AG09319 (cell line): ENCODE measurements at places on chromosomes 2 and 18.

- DNase-seq = peak; percentile 95
These were observed 13.7 kb downstream of the HS6ST1 start for GRCh38 chr2:128304715-128305554.

- DNase-seq = no peak
These were observed 11.4 kb downstream of the MYO5B start for GRCh38 chr18:50183556-50183955.

- DNase-seq = no peak
These were observed 222.3 kb downstream of the ALK start for GRCh38 chr2:29699045-29699444.

DNA sequence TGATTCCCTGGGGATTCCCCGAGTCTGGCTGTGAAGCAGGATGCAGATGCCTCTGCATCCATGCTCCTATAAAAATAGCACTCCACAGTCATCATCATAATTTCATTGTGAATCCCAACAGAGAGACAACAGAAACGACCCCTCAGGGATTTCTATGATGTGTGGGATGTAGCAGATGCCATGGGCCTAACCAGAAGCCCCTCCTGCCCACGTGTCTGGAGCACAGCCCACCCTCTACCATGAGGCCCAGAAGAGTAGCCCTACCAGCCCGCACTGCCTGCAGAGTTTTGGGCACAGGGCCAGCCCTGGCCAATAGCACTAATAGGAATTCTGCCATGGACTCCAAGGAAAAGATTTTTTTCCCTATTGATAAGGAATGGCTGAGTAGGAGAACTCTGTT, 66.6 kb downstream of the GYPC start:
- no peak for DNase-seq

DNA sequence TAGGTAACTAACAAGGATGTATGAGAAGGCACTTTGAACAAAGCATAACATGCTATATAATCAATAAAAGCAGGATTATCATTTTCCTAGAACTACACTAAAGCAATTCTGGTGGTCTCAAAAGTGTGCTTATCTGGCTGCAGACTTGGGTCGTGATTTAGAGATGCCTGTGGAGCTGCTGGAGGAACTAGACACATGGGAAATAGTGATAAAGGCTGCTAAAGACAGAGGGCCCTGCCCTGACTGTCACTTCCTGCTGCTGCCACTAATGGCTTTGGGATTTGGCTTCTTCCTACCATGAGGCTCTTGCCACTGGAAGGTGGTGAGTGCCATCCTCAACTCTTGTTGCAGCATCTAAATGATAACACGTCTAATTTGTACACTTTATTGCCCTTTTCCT, 22.5 kb downstream of the TMEM178A start:
- no peak for DNase-seq

DNA sequence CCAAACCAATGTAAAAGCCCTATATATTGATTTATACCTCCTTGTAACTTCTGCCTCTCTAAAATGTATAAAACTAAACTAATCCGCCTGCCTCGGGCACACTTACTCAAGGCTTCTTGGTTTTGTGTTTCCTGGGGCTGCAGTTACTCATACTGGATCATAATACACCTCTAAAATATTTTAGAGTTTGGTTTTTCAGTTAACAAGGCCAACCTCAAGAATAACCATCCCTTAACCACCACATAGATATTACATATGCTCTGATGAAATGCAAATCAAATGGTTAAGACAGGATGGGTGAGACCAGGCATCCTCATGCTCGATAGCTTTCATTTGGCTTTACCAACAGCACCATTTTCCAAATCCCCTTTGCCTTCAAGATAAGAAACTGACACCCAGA, 46.4 kb downstream of the UXS1 start:
- no peak for DNase-seq

- DNase-seq = no peak
These were observed 3.4 kb downstream of the ZEB2 start for GRCh38 chr2:144516411-144516980.

- no peak for DNase-seq
These were observed 46.0 kb downstream of the PLEKHA3 start for GRCh38 chr2:178526256-178526655.

DNA sequence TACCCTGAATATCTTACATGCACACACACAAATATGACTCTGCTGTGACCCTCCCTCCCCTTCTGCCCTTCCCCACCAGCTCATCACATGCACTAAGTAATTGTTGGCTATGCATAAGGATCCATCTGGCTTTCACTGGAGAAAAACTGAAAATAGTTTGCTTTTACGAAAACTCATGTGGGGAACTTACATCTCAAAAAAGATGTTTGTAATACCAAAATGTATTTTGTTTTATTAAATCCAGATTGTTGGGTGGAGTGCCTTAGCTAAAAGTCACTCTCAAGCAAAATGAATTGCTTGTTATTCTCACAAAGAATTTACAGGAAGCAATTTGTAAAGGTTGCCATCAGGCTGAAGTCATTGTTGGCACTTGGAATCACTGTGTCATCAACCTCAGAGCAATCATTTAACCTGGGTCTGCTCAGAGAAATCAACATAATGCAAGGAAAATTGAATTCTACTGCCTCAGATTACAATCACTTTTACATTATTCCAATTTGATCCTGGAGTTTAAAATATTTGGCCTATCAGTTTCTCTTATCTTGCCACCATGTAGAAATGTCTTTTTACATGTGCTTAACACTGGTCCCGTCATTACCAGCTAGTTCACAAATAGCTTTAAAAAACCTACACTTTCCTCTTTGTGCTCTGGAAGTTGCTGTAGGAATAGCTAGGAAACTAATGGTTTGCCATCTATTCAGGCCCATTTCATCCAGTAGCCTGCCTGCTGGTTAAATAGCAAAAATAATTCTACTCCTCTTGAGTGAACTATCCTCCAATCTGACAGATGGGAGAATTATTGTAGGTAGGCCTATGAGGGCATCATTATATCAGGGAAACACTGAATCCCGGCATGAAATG, 90.3 kb upstream of the TMEM17 start:
- DNase-seq = peak; percentile 89

DNA sequence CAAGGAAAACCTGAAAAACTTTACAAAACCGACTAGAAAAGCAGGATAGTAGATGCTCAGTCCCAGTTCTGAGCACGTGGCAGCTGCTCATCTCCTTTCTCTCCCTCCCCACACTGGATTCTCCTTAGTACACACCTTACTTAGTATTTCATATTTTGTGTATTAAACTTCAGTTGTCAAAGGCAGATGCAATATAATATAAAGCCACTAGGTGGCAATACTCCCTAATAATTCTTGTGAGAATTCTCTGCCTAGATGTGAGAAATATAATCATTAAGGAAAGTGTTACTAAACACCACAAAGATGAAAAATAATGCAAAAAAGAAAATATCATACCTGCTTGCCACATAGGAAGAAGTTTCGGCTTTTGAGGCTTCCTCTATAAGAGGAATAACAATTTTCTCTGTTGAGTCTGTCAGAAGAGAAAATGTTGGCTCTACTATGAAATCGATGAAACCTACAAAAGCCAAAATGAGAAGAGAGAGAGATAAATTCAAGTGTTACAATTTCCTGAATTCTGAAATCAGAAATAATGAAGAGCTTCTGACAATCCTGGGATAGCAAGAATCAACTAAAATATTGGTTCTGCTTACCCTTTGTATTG, 200.6 kb downstream of the PPP1R1C start:
- no peak for DNase-seq

DNA sequence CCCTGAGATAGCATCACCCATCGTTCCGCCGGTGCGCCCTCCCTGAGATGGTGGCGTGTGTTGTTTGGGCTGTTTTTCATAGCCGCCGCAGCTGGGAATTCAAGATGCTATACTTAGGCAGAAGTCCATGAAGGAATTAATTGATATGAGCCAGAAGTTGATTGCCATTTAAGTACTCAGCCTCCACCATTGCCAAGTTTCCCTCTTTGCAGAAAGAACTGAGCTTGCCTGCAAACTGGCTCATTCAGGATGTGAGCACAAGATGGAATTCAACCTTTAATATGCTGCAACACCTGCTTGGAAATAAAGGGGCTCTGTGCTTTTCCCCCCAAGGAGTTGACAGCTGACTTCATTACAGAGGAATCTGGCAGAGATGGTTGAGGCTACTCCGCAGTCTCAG, 295.5 kb downstream of the ZNF521 start:
- no peak for DNase-seq

GRCh38 chr18:37487400-37487867, 78.2 kb downstream of the CELF4 start:
- DNase-seq = no peak

DNA sequence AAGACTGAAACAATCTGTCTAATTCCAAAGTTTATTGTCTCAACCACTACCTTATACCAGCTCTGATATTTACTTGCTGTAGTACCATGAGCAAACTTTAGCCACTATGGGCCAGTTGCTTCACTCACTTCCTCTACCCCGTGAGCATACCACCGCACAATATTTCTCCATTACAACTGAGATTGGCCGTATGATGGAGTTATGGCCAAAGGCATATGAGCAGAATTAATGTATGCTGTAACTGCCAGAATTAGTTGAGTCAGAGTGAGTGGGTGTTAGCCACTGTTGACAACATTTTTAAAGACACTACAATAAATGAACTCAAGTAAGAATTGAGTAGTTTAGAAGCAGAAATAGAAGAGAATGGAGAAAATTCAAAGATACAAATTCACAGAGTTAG, 69.7 kb downstream of the LRATD1 start:
- no peak for DNase-seq

GRCh38 chr18:50967714-50968661, at the start of gene ELAC1:
Gene ELAC1 (plus strand): TSS chr18:50968040. CDS start chr18:50974405, 6,365 bp downstream.
- DNase-seq = peak; percentile 53

- no peak for DNase-seq
These were observed 230.2 kb downstream of the CDCA7 start for GRCh38 chr2:173584676-173585458.

GRCh38 chr2:36672199-36672598, 24.3 kb upstream of the VIT start:
- no peak for DNase-seq

DNA sequence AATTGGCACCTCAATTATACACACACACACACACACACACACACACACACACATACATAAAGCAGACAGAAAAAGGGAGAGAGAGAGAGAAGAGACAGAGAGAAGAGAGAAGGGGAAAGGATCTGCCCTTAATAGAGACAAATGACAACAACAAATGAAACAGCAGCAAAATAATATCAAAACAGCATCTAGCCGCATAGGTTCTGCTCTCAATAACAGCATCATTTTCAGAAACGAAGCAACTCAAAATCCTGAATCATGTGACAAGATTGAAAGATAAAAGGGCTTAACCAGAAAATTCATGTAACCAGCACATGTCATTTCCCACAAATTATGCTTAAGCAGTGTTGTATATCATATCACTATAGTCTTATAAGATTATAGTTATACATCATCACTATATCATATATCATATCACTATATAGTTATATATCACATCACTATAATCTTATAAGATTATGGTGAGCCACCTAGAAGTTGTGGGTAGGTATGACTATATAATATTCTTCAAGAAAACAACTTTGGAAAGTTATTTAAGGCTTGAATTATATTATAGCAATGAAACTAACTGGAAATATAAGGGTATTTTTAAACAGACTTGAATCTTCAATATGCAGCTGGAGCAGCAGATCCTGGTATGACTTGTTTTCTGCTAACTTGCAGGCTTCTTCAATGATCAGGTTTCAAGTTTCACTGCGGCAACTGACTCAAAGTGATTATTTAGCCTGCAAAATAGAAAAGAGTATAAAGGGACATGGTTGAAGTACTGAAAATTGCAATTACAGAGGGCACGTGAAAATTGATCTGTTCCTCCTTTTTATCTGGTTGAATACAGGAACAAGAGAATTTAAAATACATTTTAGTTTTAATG, 16.1 kb upstream of the VPS54 start:
- no peak for DNase-seq

- DNase-seq = no peak
These were observed 71.9 kb downstream of the SOX11 start for GRCh38 chr2:5764041-5764440.

- DNase-seq = no peak
These were observed 228.6 kb upstream of the EPAS1 start for GRCh38 chr2:46068636-46069035.

- DNase-seq = no peak
These were observed 102.6 kb downstream of the HDAC4 start for GRCh38 chr2:239298116-239298804.

- no peak for DNase-seq
These were observed 88.6 kb downstream of the GLI2 start for GRCh38 chr2:120824246-120824645.

DNA sequence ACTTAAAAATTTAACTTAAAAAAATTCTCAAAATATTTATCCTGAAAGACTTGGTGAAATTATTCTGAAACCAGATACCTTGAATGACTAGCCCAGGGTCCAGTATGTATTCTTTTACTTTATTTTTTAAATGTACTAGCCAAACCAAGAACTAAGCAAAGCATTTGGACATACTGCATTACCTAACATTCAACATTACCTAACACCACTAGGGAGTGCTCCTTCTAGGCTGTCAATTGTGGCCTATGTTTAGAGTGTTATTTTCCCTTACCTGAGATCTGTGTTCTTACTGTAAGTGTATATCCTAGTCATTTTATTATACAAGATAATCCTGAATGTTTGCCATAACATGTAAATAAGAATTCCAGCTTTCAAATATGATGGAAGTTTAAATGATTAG, 496.6 kb downstream of the PTPRM start:
- no peak for DNase-seq

DNA sequence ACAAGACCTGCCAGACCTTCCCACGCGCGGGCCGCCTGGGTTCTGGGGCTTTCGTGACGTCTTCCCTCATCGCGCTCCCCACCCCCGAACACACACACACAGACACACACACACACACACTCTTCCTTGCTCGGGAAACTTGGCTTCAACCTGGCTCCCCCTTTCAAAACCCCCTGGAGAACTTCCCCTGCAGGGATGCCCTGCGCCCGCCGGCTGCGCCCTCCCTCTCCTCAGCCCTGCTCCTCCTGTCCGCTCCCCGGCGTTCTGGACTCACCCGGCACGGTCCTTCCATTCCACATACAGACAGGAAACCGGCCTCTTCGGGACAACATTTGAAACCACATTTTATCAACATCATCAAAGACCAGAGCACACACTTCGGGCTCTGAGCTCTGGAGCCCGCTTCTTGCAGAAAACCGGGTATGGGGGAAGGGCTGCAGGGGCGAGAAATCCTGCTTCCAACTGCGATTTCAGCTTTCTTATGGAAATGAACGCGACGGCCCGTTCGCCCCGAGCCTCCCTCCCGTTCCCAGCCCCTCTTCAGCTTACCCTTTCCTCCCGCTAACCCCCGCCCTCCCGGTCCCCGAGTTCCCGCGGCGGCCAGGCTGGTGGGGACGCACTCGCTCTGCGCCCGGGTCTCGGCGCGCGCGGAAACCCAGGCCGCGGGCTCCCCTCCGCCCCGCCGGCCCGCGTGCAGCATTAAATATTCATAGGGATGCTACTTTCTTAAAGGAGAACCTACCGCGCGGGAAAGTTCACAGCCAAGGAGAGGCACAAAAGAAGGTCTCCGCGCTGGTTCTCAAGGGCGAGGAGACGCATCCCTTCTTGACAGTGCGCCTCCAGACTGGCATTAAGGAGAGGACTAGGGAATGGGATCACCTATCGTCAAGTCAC, 18.3 kb downstream of the POU3F3 start:
- DNase-seq = no peak

GRCh38 chr2:199940373-199940772, 14.9 kb downstream of the TYW5 start:
- no peak for DNase-seq
